CD4-positive, alpha-beta T cell treated with Interleukin-17A for 4 hours (primary cell): ENCODE measurements at places on chromosomes 2 and 18.
A peak's percentile ranks its signal among the peaks of the same experiment; 100 is the strongest.

DNA sequence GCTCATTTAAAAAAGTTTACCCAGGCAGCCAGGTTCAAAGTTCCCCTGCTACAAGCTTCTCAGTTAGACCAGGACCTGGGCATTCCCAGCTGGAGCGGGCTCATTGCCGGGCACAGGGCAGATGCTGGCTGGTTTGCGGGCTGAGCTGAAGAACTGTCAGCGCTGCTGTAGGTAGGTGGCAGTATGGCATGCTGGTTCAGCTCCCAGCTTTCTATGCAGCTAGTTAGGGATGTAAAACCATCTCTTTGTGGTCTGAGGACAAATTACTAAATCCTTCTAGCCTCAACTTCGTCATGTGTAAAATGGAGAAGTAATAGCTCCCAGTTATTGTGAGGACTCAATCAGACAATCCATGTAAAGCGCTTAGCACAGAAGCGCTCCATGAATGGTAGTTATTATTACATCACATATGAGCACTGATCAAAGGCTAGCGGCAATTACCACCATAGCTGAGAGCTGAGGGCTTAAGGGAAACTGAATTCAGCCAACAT is 2.4 kb upstream of the LDLRAD4 start:
- DNase-seq = peak; percentile 73

DNA sequence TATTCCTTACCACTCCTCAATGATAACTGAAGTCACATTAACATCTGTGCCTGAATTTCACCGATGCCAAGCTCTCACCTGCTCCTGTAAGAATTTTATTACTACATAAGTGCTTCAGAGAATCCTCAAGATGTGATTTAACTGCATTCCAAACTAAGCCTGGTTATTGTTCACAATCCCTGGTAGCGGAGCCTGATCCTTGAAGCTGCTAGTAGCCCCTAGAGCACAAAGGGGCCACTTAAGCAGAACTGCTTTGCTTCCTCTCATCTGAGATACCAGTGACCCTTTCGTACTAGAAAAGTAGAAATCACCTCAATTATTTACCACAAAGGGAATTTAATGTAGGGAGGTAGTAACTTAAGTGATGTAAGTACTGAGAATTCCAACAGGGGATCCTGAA is 529.6 kb downstream of the CPS1 start:
- no peak for DNase-seq

GRCh38 chr2:102844911-102845310 is 83.1 kb downstream of the TMEM182 start:
- DNase-seq = no peak

GRCh38 chr2:216016581-216016980 is 3.2 kb upstream of the MREG start:
- no peak for DNase-seq

- DNase-seq = no peak
Observed at GRCh38 chr18:13237073-13237472, 18.5 kb downstream of the LDLRAD4 start.

DNA sequence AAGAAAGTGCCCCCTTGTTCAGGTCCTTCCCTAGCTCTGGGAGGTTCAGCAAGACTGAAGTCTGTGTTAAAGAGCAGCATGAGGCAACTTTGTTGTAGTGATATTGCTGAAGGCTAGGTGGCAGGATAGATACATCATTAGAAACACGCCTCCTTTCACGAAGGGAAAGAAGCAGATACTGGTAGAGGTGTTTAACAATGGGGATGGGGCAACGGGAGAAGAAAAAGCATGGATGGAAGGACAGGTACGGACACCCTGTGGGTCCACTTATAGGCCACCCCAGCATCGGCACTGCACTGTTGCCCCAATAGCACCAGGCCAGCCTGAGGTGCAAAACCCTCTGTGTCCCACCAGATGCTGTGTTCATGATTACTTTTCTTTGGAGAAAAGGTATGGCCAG is 3.5 kb upstream of the IGFBP5 start:
- DNase-seq = no peak

GRCh38 chr2:217673627-217674026 is 329.2 kb downstream of the TNS1 start:
- no peak for DNase-seq

GRCh38 chr18:24086082-24086481 is 52.8 kb upstream of the CABYR start:
- no peak for DNase-seq

DNA sequence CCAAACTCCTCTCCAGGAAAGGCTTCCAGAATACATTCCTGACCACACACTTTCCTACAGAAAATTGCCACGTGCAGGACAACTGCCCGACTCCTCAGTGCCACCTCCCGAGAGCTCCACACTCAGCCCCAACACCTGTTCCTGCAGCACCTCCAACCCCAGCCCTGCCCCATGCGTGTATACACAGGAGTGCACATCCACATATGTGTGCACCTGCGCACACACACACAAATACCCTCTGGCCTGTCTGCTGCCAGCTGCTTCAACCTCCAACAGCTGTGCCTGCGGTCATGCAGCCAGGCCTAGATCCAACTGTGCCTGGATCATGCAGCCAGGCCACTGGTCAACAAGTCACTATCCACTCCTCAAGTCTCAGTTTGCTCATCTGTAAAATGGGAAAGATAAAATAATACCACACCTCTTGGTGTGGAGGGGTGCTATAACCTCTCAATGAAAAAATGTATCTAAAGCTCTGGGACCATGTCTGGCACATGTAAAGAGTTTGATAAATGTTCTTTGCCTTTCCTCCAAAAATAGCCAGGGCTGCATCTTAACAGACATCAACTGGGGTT is 152.1 kb upstream of the ID2 start:
- no peak for DNase-seq

DNA sequence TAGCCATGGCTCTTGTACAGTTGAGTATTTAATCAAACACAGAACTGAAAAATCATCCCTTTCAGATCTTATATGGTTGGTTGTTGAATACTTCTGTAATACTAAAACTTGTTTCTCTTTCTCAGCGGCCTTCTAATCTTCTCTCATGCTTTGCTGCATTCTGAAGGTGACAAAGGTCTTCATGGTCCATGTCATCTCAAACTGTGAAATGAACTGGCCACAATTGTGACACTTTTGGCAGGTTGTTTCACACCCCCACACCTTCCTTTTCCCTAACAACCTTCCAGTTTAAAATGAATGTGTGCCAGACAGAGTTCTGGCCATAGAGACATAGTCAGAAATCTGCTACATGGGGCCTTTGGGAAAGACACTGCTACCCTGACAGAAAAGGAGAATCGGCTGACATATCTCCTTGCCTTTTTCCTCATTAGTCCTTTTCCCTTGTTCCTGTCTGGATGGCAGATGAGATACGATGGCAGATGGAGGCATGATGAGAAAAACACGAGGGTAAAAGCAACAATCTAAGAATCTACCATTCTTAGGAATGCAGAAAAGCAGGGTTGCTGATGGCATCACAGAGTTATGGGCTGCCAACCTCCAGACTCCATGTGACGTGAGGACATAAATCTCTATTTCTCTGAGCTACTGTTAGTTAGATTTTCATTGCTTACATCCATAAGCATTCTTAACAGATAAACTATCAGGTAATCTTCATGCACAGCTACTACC is 106.5 kb downstream of the PIGN start:
- DNase-seq = no peak

- no peak for DNase-seq
Observed at GRCh38 chr2:76268484-76268883, 557.8 kb upstream of the GCFC2 start.

DNA sequence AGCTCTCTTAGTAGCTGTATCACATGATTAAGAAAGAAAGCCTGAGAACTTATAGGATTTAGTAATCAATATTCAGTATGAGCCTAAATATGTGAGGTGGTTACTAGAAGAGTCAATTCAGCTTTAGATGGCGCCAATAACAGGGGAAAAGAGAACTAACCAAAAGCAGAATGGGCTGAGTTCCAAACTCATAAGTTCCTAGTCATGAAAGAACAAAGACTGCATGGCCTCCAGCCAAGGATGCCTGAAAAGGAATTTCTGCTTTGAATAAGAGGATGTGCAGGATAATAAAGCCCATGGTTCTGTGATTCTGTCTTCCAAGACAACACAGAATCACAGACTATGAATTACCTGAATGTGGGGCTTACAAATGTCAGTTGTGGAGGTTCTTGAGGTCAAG is 196.5 kb downstream of the SATB2 start:
- DNase-seq = no peak

- DNase-seq = no peak
Observed at GRCh38 chr18:8212896-8213780, 396.1 kb upstream of the RAB12 start.

- DNase-seq = no peak
Observed at GRCh38 chr2:47344890-47345589, 57.9 kb upstream of the MSH2 start.

DNA sequence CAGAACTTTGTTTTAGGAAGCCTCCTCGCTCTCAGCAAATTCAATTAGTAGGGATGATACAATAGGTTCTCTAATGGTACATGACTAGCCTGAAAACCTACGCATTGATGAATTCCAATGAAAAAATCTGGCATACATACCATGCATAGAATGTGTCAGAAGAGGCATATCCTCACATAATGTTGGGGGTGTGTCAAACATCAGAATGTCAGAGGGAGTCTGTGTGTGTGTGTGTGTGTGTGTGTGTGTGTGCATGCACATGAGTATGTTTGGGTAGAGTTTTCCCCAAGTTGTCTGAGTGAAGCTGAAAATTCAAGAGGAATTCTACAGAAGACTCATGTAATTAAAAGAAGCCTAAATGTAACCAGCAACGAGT is 78.5 kb downstream of the FIGN start:
- DNase-seq = no peak

GRCh38 chr2:52463457-52463856 is 1304.1 kb upstream of the CHAC2 start:
- DNase-seq = no peak

GRCh38 chr2:207501802-207502576 is 27.8 kb upstream of the CREB1 start:
- no peak for DNase-seq

GRCh38 chr2:241288324-241288888 is 27.1 kb downstream of the HDLBP start:
- DNase-seq = no peak

DNA sequence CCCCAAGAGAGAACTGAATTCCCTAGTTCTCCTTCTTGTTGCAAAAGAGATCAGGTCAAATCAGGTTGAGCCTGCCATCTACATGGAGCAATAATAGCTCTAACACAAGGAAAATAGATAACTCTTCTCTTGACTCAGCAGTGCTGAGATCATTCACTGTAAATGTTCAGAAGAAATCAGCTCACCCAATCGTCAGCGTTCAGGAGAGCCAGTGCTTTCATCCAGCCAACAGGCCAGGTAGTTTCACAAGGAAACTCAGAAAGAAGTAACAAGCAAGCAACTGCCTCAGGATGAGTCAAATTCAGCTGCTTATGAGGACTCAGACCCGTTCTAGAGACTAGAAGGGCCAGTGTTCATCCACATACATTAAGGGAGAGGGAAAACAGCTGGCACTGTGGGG is 5.9 kb downstream of the LMAN2L start:
- DNase-seq = no peak

DNA sequence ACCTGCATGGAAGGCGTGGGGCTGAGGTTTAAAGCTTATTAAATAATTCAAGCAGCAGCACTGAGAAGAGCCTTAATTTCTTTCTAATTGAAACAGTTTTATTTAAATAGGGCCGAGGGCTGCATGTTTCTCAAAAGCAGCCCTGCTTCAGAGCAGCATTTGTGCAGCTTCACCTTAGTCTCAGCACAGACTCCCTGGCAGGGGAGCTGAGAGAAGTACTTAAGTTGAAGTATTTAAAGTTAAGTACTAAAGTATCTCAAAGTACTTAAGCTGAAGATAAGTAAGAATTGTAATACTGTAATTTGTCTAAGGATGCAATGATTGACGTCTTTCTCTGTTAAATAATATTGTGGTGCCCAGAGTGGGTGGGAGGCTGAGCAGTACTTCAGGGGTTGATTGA is 31.4 kb downstream of the IMPA2 start:
- DNase-seq = no peak
